ENCODE measurements at places on chromosomes 3 and 15.

GRCh38 chr3:126551839-126552687, 6.7 kb downstream of the C3orf22 start:
- DNase-seq: no peak

DNA sequence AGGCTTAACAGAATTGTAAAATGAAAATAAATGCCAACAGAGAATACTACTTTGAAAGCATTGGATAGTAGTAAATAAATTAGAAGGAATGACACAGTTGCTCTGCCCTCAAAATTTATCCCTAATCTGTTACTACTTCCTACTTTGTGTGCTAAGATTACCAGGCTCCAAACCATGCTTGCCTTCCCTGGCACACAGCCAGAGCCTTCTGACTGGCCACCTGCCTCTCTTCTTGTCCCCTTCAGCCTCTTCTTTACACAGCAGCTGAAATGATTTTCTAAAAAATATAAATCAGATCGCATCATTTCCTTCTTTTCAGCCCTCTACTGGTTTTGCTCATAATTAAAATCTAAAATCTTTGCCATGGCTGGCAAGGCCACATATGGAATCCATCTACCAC, 334.1 kb downstream of the FHIT start:
- DNase-seq: no peak

DNA sequence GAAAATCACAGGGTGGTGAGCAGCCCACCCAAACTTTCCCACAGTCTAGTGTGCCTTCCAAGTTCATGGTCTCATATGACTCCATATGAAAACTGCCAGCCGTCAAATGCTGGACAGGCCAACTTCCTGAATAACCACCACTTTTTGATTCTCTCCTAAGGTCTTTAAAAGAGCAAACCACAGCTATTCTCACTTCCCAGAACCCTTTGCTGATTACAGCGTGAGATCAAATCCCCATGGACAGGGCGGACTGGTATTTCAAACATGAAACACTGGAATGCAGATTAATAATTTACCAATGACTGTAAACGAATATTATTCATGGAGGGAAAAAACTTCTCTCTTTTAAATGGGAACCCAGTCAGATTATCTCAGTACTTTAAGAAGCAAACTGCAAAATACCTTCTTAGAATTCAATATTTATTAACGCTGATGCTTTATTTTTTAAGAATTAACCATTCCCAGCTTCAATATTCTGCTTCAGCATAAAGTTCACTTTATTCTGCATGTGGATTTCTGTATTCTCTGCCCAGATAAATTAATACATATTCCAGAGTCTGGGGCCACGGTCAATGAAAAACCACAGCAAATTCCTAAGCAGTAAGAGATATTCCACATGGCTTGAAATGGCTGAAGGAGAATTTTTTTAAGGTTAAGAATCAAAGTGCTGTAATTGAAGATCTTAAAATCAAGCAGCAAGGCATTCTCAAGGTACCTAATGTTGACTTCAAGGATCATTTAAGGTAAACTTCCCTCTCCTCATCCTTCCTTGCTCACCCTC, 42.9 kb downstream of the MYO1E start:
- DNase-seq: no peak

DNA sequence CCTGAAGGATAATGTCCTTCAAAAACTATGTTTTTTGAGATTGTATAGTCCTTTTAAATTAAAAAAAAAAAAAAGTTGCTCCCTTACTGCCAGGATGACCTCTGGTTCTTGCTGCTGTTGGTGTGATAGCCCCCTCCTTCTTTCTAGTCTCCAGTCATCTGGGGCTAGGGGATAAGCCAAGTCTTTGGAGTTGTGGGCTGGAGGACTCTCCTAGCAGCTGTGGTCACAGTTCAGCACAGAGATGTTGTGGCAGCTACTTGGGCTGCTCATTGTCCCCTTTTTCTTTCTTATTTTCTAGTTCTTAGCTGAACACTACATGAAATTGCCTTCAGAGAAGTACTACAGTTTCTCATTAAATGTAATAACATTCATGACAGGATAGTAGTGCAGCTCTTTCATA, 39.2 kb upstream of the APH1B start:
- DNase-seq: no peak

DNA sequence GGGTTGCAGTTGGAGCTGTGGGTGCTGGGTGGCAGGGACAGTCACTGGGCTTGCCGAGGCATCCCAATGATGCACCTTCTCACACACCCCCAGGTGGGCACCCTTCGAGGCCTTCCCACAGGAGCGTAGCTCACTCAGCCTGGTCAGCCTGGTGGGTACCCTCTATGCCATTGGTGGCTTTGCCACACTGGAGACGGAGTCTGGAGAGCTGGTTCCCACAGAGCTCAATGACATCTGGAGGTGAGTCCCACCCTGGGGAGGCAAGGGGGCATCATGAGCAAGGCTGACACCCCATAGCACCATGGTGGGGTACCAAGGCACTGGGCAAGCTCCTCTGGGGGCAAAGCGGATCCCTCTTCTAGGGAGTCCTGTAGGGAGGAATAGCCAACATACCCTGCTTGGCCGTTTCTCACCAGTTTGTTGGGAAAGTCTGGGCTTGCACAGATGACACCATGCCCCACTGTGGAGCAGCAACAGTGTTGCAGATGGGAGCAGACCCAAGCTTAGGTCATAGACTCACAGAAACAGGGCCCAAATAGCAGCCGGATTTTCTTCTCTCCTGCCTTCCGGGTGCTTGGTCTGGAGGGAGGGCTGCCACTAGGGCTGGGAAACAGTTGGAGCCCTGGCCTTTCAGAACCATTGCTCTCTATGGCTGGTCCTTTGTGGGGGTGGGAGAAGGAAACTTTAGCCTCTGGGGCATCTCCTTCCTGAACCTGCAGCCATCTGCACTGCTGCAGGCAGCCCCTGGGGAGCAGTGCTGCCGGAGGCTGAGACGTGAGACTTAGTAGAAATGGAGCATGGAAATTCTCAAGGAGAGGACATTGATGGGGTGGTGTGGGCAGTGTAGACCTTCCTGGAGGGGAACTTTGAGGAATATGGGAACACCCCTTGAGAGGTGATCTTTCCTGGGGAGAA, 5.7 kb downstream of the KLHL40 start:
- DNase-seq: no peak

DNA sequence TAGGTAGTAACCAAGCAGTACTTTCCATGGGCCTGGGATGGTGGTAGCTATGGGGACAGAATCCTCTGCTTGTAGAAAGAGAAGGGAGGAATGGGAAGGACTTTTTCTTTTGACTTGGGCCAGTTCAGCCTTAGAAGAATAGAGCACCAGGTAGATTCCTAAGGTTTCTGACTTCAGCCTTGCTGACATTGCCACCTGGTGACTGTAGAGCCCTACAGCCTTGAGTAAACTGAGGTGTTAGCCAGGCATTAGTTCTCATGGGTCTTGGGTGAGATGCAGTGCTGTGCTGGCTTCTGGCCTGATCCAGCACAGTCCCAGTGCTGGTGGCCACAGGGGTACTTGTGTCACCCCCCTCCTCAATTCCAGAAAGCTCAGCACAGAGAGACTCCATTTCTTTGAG, 171.1 kb downstream of the ZBBX start:
- DNase-seq: no peak

All from CMK (cell line).